Bronchial epithelial cell (primary cell): ENCODE measurements at places on chromosomes 3 and 15. TPM values are rescaled to one million over a fixed set of nuclear protein-coding genes. Genes with fewer than 3 reads are reported as not detected.

GRCh38 chr3:49294343-49294742 lies 17.3 kb upstream of the C3orf62 start:
- no peak for DNase-seq

DNA sequence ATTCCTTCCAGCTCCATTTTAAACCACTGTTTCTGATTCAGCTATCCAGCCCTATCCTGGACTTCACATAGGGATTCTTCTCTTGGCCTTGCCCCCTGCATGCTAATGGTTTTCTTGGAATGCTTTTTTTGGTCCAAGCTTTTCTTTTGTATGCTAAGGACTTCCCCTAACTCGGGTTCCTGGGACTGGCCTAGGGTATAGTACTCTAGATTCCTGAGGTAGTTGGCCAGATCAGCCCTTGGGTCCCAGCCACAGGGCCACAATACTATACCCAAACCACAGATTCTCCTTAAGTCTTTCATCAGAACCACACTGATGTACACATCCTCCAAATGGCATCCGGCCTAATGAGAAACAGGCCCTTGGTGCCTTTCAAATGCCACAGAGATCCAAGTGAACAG lies 2.8 kb downstream of the FYCO1 start:
- no peak for DNase-seq

- DNase-seq, result no peak
Measured at GRCh38 chr15:77292969-77293558, 126.8 kb downstream of the PEAK1 start.

HOMER2 gene
- 75.3 and 108 TPM in 2 replicates for total RNA-seq

- no peak for DNase-seq
Measured at GRCh38 chr3:170636400-170636973, 50.6 kb upstream of the SLC7A14 start.
